ENCODE measurements at places on chromosomes 1 and 21.

DNA sequence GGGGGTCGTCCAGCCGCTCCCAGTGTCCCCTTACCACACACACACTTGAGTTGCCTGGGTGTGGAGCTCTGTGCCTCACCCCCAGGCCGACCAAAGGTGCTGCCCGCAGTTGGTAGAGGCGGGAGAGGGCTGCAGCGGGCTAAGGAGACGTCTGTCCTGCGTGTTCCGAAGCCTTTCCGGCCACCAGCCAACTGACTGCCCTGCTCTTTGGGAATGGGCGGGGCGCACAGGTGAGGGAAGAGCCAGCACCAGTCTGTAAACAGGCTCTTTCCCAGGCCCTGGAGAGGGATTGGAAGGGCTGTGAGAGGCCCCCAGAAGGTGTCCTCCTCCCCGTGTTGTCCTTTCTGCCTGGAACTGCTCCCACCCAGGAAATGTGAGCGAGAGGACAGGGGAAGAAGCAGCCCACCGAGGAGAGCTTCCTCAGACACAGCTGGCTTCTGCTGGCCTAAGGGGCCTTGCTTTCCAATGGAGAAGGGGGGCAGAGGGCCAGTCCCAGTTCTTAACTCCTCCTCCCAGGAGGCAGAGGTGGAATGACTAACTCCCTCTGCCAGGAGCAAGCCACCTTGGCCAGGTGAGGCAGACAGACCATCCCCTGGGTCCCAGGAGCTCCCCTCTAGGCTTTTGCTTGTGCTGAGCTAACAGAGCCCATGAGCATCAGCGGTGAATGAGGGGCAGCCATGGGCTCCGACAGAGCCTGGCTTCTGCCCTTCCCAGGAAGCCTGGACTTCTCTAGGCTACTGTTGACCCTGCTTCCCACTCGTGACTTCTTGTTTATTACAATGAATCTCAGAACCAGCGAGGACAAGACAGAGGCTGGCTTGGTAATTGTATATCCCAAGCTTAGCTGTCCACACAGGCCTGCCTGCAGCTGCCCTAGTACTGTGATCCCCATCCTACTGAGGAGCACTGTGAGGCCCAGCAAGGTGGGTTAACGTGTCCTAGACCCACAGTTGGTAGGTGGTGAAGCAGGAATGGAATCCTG, 158.1 kb upstream of the COA6 start:
- DNase-seq, result no peak

DNA sequence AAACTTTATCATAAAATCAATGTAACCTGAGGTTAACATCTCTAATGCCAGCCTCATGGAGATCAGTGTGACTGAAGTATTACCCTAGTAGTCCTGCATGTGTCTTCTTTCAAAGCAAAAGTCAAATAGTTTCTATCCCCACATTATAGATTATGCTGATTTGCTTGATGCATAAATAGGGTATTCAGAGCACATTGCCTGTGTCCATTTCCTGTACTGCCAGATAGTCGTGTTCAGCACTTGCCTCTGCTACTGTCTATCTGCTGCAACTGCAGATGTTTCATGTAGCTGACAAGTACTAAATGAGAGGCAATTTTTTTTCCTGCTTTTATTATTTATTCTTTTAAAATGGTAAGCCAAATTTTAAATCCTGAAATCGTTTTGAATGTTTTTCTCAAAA, 348.7 kb downstream of the CHRM3 start:
- no peak for DNase-seq

DNA sequence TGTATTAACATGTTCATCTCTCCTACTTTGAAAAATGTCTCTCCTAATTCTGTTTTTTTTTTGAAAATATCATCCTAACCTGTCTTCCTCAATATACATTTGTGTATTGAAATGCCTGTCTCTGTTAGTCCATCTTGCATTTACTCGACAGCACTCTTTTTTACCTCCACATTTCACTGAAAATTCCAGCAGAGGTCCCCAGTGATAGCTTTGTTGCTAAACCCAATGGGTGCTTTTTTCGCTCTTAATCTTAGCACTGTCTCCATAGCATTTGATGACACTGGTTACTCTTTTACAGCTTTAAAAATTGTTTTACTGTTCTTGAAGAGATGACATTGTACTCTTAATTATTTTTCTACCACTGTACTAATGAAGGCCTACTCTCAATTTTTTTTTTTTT, 10.8 kb downstream of the OSBPL9 start:
- DNase-seq, result no peak

DNA sequence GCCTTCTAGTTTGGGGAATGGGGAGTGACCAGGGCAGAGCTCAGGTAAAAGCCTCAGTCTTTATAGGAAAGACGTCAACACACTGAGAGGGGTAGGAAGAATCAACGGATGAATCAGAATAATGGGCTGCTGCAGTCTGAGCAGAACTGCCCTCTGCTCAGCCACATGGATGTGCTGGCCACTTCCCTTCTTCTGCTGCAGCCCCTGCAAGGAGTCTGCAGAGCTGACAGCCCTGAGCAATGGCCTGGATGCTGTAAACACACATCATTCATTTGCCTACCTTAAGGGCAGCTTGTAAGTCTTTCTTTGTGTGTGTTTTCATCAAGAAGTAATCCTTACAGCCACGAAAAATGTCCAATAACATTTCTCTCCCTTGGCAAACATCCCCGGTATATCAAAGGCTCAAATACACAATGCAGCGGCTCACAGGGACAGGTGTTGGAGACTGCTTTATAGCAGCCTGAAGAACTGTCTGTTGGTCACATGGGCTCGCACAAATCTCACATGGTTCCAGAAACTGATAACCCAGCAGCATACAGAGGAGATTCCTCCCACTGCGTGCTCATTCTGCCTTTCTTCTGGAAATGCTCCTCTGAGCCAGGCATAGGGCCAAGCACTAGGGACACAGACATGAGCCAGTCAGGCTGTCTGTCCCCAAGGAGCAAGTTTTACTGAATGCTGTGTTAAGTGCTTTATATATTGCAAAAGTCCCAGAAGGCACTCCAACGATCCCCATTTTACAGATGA, 110.1 kb downstream of the HMGB4 start:
- no peak for DNase-seq

- DNase-seq, result no peak
These were observed 15.4 kb downstream of the KCNJ15 start for GRCh38 chr21:38272215-38272614.

DNA sequence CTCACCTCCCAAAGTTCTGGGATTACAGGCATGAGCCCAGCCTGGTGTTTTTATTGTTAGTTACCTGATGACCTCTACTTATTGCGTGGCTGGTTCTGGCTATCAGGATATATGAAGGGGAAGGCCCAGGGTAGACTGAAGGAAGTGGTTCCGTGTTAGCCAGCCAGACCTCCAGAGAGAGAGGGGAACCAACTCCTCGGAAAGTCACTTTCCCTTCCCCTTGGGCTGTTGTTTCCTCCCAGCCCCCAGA, 2.5 kb upstream of the RCSD1 start:
- no peak for DNase-seq

- no peak for DNase-seq
These were observed 3.1 kb downstream of the PRUNE1 start for GRCh38 chr1:151011154-151011850.

- DNase-seq, result no peak
These were observed 39.3 kb upstream of the RGS18 start for GRCh38 chr1:192118881-192119405.

GRCh38 chr1:169590932-169591331, 4.7 kb upstream of the F5 start:
- no peak for DNase-seq

- DNase-seq, result no peak
These were observed 41.1 kb downstream of the SUCO start for GRCh38 chr1:172574080-172574479.

GRCh38 chr21:34502480-34503106, 9.4 kb downstream of the KCNE1 start:
- DNase-seq, result no peak

DNA sequence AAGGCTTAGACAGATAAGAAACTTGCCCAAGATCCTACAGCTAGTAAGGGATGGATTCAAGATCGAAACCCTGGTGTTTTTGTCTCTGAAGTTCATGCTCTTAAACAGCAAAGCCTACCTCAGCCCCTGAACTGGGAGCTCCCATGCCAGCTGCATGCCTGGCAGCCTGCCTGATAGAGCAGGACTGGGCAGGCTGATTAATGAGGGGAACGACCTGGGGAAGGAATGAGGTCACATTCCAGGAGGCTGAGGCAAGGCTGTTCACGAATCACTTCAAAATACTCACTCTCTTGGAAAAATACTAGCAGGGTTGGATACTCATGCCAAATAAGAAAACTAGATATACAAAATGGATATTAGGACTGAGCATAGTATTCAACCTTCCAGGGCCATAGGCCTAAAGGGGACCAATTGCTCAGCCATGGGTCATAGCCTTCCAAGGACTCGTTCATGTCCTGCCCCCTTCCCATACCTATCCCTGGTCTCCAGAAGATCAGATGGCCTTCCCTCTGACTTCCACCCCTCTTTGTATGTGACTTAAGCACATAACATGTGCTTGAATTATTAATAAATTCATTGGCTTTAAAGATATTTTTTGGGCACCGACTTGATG, 15.6 kb upstream of the TACSTD2 start:
- DNase-seq, result no peak

DNA sequence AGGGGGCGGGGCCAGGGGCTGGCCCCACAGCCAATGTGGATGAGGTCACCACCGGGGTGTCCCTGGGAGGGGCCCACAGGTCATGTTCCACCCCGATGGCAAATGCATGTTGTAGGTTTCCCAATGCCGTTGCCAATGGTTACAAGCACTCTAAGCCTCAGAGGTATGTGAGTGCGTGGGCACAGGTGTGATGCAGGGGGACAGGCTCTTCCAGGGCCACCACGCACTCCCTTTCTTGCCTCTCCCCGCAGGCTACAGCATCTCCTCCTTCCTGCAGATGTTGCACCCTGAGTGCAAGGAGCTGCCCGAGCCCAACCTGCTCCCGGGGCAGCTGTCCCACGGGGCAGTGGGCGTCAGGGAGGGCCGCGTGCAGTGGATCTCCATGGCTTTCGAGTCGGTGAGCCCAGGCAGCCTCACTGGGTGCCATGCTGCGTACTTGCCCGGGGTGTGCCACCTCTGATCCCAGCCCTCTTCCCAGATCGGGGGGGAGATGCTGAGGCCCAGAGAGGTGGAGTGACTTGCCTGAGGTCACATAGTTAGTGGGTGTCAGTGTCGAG, 52.4 kb downstream of the DISP3 start:
- DNase-seq, result no peak

DNA sequence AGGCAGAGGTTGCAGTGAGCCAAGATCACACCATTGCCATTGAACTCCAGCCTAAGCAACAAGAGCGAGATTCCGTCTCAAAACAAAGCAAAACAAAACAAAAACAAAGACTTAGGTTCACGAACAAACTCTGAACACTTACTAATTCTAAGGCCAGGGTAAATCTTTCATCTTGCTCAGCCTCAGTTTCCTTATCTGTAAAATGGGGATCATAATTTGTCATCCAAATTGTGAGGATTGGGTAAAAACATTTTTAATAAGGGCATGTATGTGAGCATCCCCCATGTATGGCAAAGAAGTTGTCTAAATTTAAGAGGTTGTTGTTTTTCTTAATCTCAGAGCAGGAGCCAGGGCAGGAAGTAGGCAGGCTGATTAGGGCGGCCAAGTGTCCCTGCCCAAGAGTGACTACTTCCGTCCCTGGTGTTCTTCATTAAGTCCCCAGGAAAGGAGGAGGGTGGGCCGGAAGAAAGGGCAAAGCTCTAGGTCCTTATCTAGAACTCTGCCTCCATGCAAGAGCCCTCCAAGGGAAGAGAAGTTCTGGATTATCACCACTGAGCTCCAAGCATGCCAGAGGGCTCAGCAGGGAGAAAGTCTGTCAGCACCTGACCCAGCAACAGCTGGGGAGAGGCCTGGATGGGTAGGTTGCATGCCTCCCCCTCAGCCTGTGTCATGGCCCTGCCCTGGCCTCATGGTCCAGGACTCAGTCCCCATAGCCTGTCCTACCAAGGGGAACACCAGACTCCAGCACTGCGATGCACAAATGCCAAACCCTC, 49.9 kb upstream of the CLIC4 start:
- DNase-seq, result no peak

GRCh38 chr1:169509354-169509753, 23.6 kb upstream of the SLC19A2 start:
- no peak for DNase-seq

GRCh38 chr1:230071316-230071715, 4.3 kb downstream of the GALNT2 start:
- DNase-seq, result no peak

DNA sequence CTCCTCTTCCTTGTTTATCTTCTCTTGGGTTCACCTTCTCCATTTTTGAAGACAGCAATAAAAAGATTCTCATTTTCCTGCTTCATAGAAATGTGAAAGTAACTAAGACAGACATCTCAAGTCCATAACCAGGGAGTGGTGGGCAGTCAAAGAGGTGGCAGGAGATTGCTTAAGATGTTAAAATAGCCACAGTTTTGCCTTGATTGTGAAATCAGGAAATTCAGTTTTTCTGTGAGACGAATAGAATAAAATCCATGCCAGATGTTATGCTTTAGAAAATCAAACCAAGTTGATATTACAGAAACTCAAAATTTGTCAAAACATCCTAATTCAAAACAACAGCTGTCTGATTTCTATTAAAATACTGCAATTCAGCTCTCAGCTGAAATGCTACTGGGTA, 57.2 kb downstream of the TNN start:
- DNase-seq, result no peak
